Neural progenitor cell (in vitro differentiated cells): ENCODE measurements at places on chromosomes 3 and 15. TPM values are rescaled to one million over a fixed set of nuclear protein-coding genes. Genes with fewer than 3 reads are reported as not detected.

GRCh38 chr15:35349916-35350315 lies 196.0 kb downstream of the DPH6 start:
- no peak for DNase-seq

GRCh38 chr15:89321521-89322410 lies 12.9 kb downstream of the POLG start:
- DNase-seq: no peak

The SERPINI2 gene
- total RNA-seq: not detected in 2 replicates

GRCh38 chr15:57849317-57849716 lies 142.8 kb downstream of the POLR2M start:
- no peak for DNase-seq

The GPR160 gene
- 4.3 and 6.0 TPM in 2 replicates for total RNA-seq

- peak; percentile 82 for DNase-seq
Observed at GRCh38 chr3:133927540-133928066, 31.9 kb upstream of the RAB6B start.

DNA sequence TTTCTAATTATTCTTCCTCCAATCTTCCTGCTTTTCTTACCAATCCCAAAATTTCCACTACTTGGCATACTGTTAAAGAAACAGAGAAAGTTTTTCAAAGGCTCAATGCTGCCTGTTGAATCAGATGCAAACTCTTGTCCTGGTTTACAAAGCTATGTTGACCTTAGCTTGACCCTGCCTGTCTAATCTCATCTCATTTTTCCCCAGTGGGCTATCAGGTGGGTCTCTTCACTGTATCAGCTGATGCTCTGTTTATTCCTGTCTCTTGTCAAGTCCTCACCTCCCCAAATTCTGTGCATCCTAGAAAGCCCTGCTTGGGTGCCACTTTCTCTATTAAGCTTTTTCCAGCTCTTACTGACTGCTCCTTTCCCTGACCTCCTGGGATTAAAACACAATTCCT lies 18.2 kb downstream of the NFKBIZ start:
- no peak for DNase-seq
